ENCODE measurements at places on chromosomes 12 and 14. TPM values are rescaled to one million over a fixed set of nuclear protein-coding genes. Genes with fewer than 3 reads are reported as not detected.

The LPAR5 gene
- 0.22 TPM for total RNA-seq

The RIN3 gene
- total RNA-seq: 1.9 TPM

The KITLG gene
- total RNA-seq: 7.8 TPM

GRCh38 chr12:39722504-39722903 is 102.9 kb upstream of the ABCD2 start:
- H3K27me3 ChIP-seq: no peaks in the 10 kb centered on the region
- DNase-seq: no peak
- H3K36me3 ChIP-seq: no peaks in the 10 kb centered on the region
- H3K27ac ChIP-seq: no peak overlapping the region

DNA sequence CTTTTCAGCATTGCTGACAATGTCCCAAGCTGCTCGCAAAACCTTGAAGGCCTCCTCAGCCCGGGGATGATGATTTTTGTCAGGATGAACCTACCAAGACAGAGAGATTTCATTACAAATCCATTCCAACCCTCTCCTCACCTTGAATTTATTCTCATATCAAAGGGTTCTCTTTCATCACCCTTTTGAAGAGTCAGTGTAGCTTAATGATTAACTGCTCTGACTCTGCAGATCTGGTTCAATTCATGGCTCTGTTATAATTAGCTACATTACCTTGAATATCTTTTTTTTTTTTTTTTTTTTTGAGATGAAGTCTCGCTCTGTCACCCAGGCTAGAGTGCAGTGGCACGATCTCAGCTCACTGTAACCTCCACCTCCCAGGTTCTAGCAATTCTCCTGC is 5.6 kb downstream of the ORMDL2 start:
- no peak overlapping the region for H3K4me3 ChIP-seq
- DNase-seq: no peak
- H3K27ac ChIP-seq: no peak overlapping the region
- H3K36me3 ChIP-seq: peaks cover 25% of the 10 kb centered on the region
- H3K27me3 ChIP-seq: no peaks in the 10 kb centered on the region

GRCh38 chr14:71996610-71997009 is 64.4 kb downstream of the RGS6 start:
- H3K4me3 ChIP-seq: no peak overlapping the region
- no peaks in the 10 kb centered on the region for H3K27me3 ChIP-seq
- no peak for DNase-seq
- H3K36me3 ChIP-seq: no peaks in the 10 kb centered on the region
- H3K4me1 ChIP-seq: no peaks in the 10 kb centered on the region

GRCh38 chr14:64725261-64725815 is 21.1 kb downstream of the PLEKHG3 start:
- H3K27me3 ChIP-seq: no peaks in the 10 kb centered on the region
- DNase-seq: no peak
- H3K27ac ChIP-seq: no peak overlapping the region
- H3K4me1 ChIP-seq: peaks cover 54% of the 10 kb centered on the region
- H3K4me3 ChIP-seq: no peak overlapping the region

DNA sequence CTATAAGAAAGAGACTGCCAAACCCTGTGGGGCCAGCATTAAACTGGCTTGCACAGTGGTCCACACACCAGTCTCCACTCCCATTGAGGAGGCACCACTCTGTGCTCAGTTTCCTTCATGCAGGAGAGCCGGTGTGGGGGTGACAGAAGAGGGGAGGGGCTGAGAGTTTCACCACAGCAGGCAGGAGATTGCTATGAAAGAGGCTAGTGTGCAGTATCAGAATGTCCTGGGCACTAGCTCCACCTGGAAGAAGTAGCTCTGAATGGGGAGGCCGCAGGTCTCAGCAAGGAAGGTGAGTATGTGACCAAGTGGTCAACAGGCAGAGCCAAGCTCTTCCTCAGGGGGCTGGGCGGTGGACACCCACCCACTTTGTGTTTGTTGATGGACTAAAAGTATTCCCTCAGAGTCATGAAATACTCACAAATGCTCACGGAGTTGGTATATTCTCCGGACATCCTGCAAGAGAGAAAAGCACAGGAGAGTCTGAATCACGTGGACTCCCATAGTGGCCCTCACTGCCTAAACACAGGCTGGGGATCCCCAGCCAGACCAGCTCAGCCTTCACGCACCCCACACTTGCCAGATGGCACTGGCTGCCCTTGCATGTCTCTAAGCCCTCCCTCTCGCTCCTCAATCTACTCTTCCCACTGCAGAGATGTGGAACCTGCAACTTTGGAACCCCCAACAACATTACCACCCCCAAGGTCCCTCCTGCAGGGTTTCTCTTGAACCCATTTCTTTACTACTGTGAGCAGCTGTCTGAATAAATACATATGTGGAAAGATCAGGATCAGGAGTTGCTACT is 7.8 kb upstream of the KRT72 start:
- no peak for DNase-seq
- no peak overlapping the region for H3K27ac ChIP-seq
- no peaks in the 10 kb centered on the region for H3K36me3 ChIP-seq

Data from H1 (cell line).